ENCODE measurements at places on chromosomes 4 and X. TPM values are rescaled to one million over a fixed set of nuclear protein-coding genes. Genes with fewer than 3 reads are reported as not detected.

- H3K27me3 ChIP-seq, result peaks cover 5% of the 10 kb centered on the region
- H3K27ac ChIP-seq, result no peak overlapping the region
- H3K36me3 ChIP-seq, result no peaks in the 10 kb centered on the region
- DNase-seq, result no peak
- H3K4me3 ChIP-seq, result no peak overlapping the region
- peaks cover 9% of the 10 kb centered on the region for H3K4me1 ChIP-seq
Measured at GRCh38 chr4:169971456-169972015, 54.7 kb downstream of the MFAP3L start.

The GLRA3 gene
- total RNA-seq, result not detected

The MAOA gene
- total RNA-seq, result 2.7 TPM

DNA sequence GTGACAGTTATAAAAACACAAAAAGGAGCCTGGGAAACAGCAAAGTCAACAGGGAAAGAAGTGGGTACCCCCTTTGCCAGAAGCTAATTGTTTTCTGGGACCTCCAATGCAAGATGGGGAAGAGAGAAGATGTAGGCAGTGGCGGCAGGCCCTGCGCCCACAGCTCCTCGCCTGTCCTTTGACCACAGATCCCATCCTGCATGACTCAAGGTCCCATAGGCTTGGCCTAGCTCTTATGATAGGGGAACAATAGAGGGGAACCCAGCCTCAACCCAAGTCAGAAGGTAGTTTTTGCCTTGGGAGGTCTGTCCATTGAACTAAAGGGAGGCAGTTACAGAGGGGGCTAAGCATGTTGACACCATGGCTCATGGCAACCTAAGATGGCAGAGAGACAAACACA lies 14.2 kb downstream of the ZMYM3 start:
- no peaks in the 10 kb centered on the region for H3K4me1 ChIP-seq
- peaks cover 2% of the 10 kb centered on the region for H3K27me3 ChIP-seq
- H3K27ac ChIP-seq, result no peak overlapping the region
- H3K4me3 ChIP-seq, result no peak overlapping the region

DNA sequence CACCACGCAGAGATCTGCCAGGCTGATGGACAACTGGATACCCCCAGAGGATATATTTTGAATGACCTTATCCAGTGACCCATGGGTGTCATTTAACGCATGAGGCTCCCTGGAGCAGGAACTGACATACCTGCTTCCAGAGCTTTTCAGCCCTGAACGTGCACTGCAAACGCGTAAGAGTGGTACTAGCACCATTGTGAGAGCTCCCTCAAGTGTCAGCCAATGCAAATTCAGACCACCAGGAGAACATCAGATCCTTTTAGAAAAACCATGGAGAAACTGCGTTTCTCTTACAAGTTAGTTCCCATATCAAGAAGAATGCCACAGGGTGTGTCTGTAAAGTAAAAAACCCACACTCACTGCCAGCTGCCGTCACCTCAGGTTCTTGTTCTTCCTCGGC lies 7.3 kb downstream of the TREX2 start:
- no peaks in the 10 kb centered on the region for H3K36me3 ChIP-seq
- H3K4me1 ChIP-seq, result no peaks in the 10 kb centered on the region
- no peak for DNase-seq
- H3K27ac ChIP-seq, result no peak overlapping the region

The KIT gene
- total RNA-seq, result 3.0 TPM

- no peak within 1 kb of the TSS for H3K27ac ChIP-seq
- H3K4me1 ChIP-seq, result peaks cover 5% of the 10 kb centered on the region
- H3K36me3 ChIP-seq, result no peaks in the 10 kb centered on the region
- peak; percentile 16 for DNase-seq
- peak within 1 kb of the TSS; percentile 88 for H3K4me3 ChIP-seq
Measured at GRCh38 chrX:108439426-108439942, at the start of gene COL4A5. TSS of gene COL4A5 (plus strand) at chrX:108439838. CDS start at chrX:108440126, 288 bp downstream.

DNA sequence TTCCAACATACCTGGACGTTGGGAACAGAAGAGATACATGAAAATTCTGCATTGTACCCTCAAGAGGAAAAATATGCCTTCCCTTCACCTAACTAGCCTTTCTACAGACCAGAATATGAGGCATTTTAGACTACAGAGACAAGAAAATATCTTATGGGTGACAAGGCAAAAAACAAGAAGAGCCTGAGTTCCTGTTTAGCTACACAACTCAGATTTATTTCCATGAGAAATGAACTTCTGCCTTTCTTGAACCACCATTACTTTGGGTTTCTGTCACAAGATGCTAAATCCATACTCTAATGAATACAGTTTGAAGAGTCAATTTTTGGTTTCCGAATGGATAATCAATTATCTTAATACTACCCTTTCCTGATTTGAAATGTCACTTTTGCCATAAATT lies 18.7 kb downstream of the RCHY1 start:
- no peak for DNase-seq
- no peak overlapping the region for H3K27ac ChIP-seq
- H3K4me1 ChIP-seq, result no peaks in the 10 kb centered on the region
- H3K4me3 ChIP-seq, result no peak overlapping the region

The SULT1B1 gene
- total RNA-seq, result 0.10 TPM

The JAKMIP1 gene
- total RNA-seq, result 2.4 TPM

The SSX4 gene
- 0.71 TPM for total RNA-seq

GRCh38 chrX:141652286-141652685 lies 46.3 kb downstream of the SPANXD start:
- DNase-seq, result no peak
- H3K27me3 ChIP-seq, result no peaks in the 10 kb centered on the region
- no peak overlapping the region for H3K27ac ChIP-seq
- H3K36me3 ChIP-seq, result no peaks in the 10 kb centered on the region

DNA sequence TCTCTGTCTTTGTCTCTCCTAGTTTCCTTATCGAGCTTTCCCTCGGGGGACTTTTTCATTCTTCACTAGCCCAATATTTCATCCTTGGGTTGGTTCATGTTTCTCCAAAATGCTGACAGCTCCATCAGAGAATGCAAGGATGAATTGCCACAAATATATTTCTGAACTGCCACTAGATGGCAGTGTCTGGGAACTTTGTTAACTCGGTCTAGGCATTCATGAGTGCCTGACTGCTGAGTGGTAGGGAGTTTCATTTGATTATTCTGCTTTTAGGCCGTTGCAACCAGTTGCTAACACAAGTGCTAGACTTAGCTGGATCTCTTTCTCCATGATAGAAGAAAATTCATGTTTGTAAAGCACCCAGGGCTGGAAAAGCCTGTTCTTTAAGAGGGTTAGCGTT lies 73.5 kb upstream of the RAP2C start:
- H3K36me3 ChIP-seq, result no peaks in the 10 kb centered on the region
- no peaks in the 10 kb centered on the region for H3K27me3 ChIP-seq
- H3K4me1 ChIP-seq, result peaks cover 2% of the 10 kb centered on the region
- no peak for DNase-seq

- peaks cover 12% of the 10 kb centered on the region for H3K4me1 ChIP-seq
- no peak overlapping the region for H3K4me3 ChIP-seq
- no peaks in the 10 kb centered on the region for H3K36me3 ChIP-seq
- DNase-seq, result no peak
Measured at GRCh38 chrX:146055733-146056132, 238.1 kb downstream of the SLITRK2 start.

DNA sequence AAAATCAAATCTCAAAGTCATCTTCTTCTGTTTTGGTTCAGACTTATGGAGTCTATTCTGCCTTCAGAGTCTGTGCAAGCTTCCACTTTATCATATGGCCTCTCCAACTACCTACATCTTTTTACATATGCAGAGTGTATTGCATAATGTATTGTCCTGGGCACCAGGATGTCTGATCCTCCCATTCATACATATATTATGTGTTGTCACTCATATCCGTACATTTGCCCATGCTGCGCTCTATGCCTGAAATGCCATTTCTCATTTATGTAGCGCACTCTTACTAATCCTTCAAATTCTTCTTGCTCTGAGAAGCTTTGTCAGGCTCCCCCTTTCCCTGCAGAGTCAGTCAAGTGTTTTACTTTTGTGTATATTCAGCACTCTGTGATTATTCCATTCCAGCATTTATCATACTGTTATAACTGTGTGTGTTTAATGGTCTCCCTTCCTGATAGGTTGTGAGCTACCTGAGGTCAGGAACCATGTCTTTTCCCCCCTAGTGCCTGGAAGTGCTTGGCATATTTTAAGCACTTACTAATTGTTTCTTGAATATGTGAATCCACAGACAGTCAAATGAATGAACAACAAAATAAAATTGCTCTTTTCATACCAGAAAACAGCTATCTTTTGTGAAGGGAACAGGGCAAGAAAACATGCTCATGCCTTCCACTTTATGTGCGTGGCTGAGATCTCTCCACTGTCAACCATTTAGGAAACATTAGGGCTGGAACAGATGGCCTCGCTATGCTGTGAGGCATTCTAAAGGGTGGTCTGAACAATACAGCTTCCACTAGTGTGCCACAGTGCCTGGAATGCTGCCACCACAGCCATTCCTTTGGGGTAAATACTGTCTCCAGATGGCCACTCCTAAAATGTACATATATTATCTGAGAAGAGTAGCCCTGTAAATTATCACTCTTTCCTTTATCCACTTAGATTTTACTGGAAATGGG lies 81.8 kb downstream of the GLUD2 start:
- H3K4me3 ChIP-seq, result no peak overlapping the region
- no peak for DNase-seq
- no peak overlapping the region for H3K27ac ChIP-seq
- H3K27me3 ChIP-seq, result no peaks in the 10 kb centered on the region

GRCh38 chrX:78388663-78389062 lies 61.3 kb upstream of the CYSLTR1 start:
- H3K36me3 ChIP-seq, result peaks cover 6% of the 10 kb centered on the region
- no peak for DNase-seq
- no peak overlapping the region for H3K4me3 ChIP-seq
- no peak overlapping the region for H3K27ac ChIP-seq

DNA sequence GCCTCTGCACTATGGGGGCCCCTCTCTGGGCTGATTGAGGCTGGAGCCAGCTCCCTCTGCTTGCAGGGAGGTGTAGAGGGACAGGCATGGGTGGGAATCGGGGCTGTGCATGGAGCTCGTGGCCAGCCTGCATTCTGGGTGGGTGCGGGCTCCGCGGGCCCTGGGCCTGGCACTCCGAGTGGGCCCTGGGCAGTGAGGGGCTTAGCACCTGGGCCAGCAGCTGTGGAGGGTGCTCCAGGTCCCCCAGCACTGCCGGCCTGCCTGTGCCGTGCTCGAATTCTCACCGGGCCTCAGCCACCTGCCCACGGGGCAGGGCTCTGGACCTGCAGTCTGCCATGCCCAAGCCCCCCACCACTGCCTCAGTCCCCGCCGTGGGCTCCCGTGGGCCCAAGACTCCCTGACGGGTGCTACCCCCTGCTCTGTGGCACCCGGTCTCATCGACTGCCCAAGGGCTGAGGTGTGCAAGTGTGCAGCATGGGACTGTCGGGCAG lies 681.2 kb downstream of the PDHA2 start:
- H3K27ac ChIP-seq, result no peak overlapping the region
- no peaks in the 10 kb centered on the region for H3K4me1 ChIP-seq
- DNase-seq, result no peak

The NDNF gene
- 1.3 TPM for total RNA-seq

- H3K27me3 ChIP-seq, result no peaks in the 10 kb centered on the region
- DNase-seq, result no peak
- H3K36me3 ChIP-seq, result no peaks in the 10 kb centered on the region
- no peak overlapping the region for H3K27ac ChIP-seq
- no peaks in the 10 kb centered on the region for H3K4me1 ChIP-seq
Measured at GRCh38 chr4:42080306-42080705, 72.1 kb downstream of the BEND4 start.

DNA sequence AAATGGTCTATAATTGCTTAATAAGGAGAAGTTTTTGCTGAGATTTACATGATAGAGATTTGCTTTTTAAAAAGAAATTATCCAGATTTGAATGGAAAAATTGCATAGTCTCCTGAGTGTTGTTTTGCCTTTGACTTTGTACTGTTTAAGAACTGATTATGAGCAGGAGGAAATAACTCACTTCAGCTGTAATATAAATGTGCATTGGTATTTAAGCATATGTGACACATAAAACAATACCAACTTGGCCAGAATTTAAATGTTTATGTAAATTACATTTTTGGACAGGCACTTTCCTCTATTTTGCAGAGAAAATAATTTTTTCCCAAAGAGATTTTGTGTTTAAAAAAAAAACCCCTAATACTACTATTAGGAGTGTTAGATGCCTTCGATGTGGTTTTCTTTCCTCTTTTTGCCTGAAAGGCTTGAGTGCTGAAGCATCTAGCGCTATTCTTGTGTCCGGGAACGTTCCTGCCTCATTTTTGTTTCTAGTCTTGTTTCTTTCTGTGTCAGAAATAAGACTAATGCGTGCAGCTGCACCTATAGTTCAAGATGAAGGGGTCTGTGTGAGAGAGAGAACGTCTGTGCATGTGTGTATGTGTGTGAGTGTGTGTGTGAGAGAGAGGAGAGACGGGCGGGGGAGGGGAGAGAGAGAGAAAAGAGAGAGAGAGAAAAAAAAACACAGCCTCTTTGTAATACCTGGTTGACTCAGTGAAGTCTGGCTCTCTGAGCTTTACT lies 60.8 kb downstream of the TBL1X start:
- DNase-seq, result peak; percentile 22
- H3K36me3 ChIP-seq, result no peaks in the 10 kb centered on the region
- H3K27ac ChIP-seq, result peak overlapping the region; percentile 36
- peaks cover 19% of the 10 kb centered on the region for H3K4me1 ChIP-seq

The MSN gene
- 72.3 TPM for total RNA-seq

All from glutamatergic neuron (in vitro differentiated cells).